Common myeloid progenitor, CD34-positive (primary cell): ENCODE measurements at places on chromosomes 2 and 18.

DNA sequence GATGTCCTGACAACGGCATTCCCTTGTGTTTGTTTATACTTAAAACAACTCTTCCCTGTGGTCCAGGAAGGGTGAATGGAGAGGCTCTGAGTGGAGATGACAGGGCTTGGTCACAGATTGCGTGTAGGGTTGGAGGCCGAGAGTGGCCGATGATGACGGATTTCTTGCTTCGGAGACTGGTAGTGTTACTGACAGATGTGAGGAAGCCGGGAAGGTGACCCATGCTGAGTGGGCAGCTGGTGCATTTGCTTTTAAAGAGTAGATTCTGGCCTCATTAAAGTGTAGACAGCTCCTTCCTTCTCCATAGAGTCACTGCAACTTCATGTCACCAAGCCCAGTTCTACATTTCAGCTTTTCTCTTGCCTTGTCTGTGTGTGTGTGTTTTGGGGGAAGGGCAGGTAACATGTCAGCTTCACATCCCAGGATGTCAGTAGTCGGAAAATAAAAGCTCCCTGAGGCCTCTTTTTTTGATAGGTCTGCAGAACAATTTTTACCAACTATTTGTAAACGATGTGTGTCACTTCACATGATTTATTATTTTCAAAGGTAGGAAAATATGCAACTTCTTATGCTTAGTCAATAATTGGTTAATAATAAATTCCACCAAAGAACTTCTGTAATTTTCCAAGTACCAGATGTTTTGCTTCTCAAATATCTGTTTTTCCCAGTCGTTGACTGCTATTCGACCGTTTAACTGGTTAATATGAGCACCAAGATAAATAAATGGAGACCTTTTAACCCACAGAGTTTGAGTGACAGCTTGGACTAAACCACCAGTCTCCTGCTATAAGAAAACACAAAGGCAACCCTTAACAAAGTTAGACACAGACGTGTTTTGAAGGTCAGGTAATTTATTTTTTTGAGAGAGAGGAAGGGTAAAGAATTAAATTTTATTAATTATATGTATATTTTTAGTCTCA, 436.9 kb downstream of the SLC4A3 start:
- no peak for DNase-seq

GRCh38 chr2:239853706-239854327, 171.3 kb downstream of the NDUFA10 start:
- DNase-seq: no peak

- peak; percentile 93 for DNase-seq
Observed at GRCh38 chr2:45993476-45993991, 303.7 kb upstream of the EPAS1 start.

- DNase-seq: no peak
Observed at GRCh38 chr2:203586696-203587095, 51.6 kb upstream of the RAPH1 start.

- no peak for DNase-seq
Observed at GRCh38 chr18:2148823-2149222, 422.5 kb downstream of the METTL4 start.

DNA sequence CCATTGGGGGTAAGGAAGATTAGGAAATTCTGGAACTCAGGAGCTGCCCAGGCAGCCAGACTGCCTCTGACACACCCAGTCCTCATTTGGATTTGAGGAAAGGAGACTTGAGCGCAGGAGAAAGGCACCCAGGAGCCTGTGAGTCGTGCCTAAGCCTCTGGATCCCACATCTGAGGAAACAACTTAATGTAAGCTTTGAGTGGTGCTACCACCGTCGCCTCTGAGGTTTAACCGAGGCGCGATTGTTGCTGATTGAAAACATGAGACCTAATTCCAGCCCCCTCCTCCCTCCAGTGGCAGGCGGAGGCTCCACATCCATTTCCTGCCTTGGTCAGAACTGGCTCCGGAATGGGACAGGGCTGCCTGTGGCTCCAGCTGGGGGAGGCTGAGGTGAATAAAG, 176.7 kb upstream of the PKDCC start:
- DNase-seq: no peak

- no peak for DNase-seq
Observed at GRCh38 chr2:178804791-178805190, 2.4 kb downstream of the TTN start.

DNA sequence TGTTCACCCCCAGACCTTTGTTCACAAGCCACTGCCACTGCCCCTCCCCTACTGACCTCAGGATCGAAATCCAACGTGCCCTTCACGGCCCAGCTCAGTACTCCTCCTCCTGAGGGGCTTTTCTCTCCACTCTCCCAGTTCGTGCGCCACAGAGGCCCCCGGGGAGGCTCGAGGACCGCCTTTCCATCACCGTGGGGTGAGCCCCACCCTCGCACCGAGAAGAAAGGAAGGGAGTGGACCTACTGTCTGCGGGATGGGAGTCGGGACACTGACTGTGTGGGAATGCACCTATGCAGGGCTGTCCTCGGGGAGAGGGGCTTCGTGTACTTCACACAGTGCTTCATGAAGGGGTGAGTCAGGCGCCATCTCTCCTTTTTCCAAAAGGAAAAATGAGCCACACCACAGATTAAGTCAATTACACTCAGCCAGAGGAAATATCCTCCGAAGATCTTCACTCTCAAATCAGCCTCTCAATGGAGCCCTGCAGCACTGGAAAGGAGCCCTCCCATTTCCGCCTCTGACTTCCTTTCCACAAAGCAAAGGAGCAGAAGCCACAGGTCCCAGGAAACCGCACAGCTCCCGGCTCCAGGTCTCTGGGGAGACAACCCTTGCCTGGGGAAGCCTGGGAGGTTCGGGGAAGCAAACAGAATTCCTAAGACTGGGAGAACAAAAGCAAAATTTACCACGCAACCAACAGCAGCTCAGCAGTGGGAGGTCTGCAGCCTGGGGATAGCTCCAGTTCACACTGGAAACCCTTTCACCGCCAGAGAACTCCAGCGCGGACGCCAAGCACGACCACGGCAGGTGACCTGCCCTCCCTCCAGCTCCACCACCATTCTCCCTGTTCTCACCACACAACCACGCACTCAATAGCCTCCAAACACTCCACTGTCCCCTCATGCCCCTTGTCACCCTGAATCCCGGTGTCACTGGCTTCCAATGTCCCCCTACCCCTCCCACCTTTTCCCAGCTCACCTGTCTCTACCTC, 21.6 kb downstream of the ADCY3 start:
- DNase-seq: no peak

GRCh38 chr2:57570961-57571360, 475.6 kb upstream of the VRK2 start:
- DNase-seq: no peak

DNA sequence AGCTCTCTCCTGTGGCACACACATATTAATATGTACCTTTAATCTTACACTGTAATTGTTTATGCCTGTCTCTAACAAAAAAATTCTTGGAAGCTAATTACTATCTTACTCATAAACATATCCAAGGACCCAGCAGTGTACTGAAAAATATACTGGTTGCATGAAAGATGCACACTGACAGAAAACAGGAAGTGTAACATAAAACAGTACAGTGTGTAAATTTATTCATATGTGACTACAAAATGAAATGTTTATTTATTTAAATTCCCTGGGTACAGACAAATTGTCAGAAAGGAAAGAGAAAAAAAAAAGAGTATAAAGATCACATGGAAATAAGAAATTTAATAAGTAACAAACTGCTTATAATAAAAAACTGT, 28.5 kb downstream of the TMEM131 start:
- DNase-seq: peak; percentile 30

DNA sequence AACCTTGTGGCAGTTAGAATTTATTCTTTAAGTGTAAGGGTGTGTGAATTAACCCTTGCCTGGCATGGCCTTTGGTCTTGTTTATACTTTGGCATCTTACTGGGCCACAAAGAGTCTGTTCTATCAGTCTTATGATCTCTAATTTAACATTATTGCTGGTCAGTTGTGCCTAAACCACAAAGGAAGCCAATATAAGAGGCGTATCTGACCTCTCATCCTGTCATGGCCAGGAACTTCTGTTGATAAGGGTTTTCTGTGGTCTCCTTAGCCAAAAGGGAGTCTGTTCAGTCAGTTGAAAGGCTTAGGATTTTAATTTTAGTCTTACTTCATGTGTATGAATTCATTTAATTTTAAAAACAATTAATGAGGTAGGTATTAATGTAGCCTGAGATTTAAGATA, 127.2 kb downstream of the LRRTM4 start:
- DNase-seq: no peak

DNA sequence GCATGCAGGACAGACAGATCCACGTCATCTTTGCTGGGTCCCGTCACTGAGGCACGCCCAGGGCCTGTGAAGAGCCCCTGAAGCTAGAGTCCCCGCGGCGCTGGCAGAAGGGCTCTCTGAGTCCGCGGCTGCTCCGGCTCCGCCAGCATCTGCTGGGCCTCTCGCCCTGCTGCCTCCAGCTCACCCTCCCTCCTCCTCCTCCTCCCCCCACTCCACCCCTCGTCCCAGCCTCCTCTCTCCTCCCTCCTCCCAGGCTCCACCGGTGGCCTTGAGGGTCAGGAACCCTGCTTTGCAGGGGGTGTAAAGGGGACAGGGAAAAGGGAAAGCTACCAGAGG, at the start of gene TNS1:
TSS of gene TNS1 (minus strand) at position 151 of the 336 bp plus-strand sequence. CDS start at position 28, 123 bp downstream.
- DNase-seq: no peak

DNA sequence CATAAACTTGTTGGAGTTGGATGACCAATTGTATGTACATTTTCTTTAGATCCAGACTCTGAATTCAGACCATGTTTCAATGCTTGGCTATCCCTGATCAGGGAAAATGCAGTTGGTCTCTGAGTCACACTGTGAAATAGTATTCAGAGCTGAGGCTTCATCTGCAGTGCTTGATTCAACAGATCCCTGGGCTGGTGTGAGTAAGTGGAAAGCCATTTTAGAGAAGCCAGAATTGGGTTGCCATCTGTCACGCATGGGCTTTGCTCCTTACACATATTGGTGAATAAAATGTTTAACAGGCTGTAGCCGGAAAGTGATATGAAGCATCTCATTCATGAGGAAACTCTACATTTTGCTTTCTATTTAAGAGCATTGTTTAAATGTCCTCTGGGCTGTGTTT, 50.0 kb upstream of the ACYP2 start:
- DNase-seq: no peak

GRCh38 chr2:106037262-106037661, 156.8 kb downstream of the UXS1 start:
- no peak for DNase-seq
